ENCODE measurements at places on chromosomes 6 and 20. TPM values are rescaled to one million over a fixed set of nuclear protein-coding genes. Genes with fewer than 3 reads are reported as not detected.

- no peak for DNase-seq
These were observed 185.6 kb downstream of the ATXN1 start for GRCh38 chr6:16575655-16576054.

- DNase-seq, result peak; percentile 22
These were observed 113.6 kb upstream of the MAN1A1 start for GRCh38 chr6:119463081-119463626.

GRCh38 chr6:3721810-3722621, 29.5 kb downstream of the PXDC1 start:
- DNase-seq, result no peak

GMPR gene
- total RNA-seq, result 1.2 TPM

JPH2 gene
- total RNA-seq, result not detected

DNA sequence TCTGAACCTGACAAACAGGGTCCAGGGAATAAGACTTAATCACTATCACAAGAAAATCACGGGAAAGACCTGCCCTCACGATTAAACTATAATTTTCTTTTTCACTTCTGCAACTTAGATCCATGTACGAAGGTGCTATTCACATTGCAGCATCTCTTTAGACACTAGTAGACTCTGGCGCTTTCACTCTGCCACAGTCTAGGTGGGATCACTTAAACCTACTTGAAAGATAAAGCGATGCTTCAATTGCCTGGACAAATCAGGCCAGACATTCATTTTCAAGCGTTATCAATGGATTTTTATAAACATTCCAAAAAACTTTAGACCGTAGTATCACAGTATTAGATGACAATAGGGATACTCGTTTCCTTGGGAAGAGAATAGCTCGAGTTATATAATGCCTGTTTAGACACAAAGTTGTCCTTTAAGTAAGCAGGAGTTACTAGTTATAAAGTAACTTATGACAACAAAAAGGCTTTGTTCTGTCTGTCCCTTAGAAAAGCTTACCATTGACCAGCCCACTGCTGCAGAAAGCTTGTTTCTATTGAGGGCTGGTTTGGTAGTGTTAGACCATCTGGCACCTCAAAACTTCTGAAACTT, 367.3 kb downstream of the UTRN start:
- DNase-seq, result no peak

DNA sequence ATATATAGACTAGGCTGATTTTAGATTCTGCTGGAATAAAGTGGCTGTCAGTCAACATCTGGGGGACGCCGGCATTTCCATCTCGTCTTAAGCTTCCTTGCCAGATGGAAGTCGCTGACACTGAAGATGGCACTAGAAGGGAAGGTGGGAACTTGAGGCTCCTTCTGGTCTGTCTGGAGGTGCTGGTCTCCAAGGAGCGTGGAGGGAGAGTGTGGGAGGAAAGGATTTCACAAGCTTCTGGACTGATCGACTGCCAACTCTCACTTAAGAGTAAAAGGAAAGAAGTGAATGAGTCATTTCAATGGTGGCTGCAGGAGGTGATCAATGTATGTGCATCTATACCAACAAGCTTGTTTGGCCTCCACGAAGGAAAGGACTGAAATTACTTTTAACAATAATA, 40.4 kb downstream of the DUSP22 start:
- no peak for DNase-seq

GRCh38 chr20:20410678-20411077, 42.8 kb downstream of the INSM1 start:
- DNase-seq, result no peak

RAMACL gene
- 0.29 TPM for total RNA-seq

- DNase-seq, result no peak
These were observed 176.2 kb downstream of the KIF16B start for GRCh38 chr20:16397086-16397485.

GSTA2 gene
- total RNA-seq, result not detected

DNA sequence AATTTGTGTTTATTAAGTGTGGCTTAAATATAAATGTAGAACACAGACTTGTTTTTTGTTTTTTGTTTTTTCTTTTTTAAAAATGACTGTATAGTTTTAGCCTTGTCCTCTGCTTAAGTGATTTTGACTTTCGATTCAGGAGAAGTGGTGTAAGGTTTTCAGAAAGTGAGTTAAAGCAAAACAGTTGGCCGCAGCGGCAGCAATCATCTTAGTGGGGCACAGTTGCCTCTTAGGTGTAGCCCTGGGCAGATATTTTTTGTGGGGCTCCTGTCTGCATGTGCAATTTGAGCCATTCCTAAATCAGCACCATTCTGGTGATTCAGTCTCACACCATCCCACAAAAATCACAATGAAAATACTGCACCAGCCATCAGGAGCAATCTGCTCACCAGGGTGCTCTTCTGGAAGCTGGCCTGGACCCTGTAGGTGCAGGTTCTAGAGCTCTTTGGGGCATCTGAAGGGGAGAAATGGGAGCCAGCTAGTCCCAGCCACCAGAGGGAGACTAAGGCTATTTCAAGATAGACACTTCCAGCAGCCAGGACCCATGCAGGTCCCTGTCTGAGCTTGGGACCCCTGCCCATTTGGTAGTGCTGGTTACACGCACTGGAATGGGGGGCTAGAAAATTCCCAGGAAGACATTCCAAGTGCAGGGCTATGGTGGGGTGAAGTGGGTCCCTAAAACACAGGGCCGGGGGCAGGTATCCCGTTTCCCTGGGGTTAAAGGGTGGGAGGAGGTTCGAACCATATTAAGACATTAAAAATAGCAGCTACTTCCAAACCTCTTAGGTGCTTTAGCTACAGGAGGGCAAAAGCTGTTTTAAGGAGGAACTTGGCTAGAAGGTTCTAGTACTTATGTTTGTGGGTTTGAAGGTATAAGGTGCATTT, 156.6 kb downstream of the NFATC2 start:
- DNase-seq, result no peak

GRCh38 chr20:9630554-9630953, 116.2 kb downstream of the LAMP5 start:
- DNase-seq, result no peak

DNA sequence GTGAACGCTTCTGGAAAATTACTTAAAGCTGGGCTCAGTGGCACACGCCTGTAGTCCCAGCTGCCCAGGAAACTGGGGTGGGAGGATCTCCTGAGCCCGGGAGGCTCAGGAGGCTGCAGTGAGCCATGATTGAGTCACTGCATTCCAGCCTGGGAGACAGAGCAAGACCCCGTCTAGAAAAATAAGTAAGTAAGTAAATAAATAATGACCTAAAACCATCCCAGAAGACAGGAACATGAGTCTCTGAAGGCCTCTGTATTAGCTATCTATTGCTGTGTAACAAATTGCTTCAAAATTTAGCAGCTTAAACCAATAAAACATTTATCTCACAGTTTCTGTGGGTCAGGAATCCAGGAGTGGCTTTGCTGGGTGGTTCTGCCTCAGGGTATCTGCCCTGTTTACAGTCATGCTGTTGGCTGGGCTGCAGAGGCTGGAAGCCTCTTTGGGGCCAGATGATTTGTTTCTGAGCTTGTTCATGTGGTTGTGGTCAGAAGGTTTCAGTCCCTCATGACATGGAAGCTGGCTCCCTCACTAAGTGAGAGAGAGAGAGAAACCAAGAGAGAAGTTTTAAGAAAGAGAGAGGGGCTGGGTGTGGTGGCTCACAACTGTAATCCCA, 48.4 kb upstream of the NCOA3 start:
- peak; percentile 47 for DNase-seq

GRCh38 chr6:40887792-40888340, 151.2 kb downstream of the UNC5CL start:
- no peak for DNase-seq

DNA sequence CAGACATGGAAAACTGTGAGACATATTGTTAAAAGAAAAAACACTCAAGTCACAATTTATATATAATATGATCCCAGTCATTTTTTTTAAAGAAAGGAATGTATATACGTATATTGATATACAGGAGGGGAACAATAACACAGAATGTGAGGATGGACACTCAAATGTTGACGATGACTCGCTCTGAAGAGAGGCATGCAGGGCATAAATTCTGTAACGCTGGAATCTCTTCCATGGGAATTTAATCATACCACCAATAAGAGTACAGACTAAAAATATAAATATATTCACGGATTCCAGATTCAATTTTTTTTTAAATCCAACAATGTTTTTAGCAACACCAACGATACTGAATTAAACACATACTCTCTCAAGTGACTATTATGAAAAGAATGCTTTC, 106.9 kb upstream of the CCDC28A start:
- DNase-seq, result no peak

- DNase-seq, result no peak
These were observed 13.6 kb upstream of the C20orf144 start for GRCh38 chr20:33648396-33649004.
